ENCODE measurements at places on chromosomes 6 and 20.

GRCh38 chr6:40852779-40853373 is 186.1 kb downstream of the UNC5CL start:
- no peak for DNase-seq

DNA sequence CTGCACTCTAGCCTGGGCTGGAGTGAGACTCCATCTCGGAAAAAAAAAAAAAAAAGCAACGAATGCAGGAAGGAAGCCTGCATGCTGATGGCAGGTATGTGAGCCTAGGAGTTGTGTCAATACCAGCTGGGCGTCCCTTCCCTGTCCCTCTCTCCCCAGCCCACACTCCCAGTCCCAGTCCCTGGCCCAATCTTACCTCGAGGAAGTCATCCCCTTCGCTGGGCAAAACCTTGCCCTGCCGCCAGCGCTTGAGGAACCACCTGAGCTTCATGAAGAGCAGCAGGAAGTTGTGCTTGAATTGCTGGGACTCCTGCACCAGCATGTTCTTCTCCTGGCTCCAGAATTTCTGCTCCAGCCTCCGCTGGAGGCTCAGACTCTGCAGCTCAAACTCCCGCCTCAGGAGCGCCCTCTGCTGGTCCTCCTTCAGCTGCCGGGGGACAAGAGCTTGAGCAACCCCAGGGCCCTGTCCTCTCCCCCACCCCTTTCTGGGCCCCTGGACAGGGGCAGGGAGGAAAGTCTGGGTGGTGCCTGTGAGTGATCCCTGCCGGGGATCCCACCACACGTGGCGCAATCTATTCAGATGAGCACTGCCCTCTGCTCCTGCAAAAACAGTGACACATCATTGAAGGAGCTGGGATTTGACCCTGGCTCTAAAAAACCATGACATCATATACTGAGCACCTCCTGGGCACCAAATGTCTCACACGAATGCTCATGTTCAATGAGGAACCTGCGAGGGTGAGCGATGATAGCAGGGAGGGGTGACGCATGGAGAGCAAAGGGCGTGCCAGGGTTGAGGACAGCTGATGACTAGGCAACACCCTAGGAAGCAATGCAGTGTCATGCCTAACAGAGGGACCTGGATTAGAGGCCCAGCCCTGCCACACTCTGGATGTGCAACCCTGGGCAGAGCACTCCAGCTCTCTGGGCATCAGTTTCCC is 35.0 kb upstream of the DSN1 start:
- peak; percentile 6 for DNase-seq

- DNase-seq, result no peak
These were observed 223.5 kb downstream of the MEI4 start for GRCh38 chr6:77876300-77876699.

GRCh38 chr6:131741688-131742393 is 31.0 kb upstream of the CTAGE9 start:
- DNase-seq, result no peak

DNA sequence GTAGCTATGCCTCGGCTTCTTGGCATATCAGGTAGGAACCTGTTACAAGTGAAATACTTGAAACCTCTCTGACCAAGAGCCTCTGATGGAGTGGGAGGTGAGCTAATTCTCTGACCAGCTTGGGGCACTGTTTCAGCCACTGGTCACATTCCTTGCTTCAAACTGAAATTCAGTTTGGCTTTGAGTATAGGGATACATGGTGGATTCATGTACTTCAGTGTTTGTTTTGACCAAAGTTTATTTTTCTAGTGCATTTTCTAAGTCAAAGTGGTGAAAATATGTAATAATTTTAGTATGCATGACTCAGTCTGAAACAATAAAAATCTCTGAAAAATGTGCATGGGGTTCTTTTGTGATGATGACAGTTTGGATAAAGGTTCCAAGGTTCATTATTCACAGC is 18.6 kb downstream of the TTPAL start:
- DNase-seq, result no peak

- DNase-seq, result no peak
These were observed 45.8 kb downstream of the SNX9 start for GRCh38 chr6:157868835-157869234.

DNA sequence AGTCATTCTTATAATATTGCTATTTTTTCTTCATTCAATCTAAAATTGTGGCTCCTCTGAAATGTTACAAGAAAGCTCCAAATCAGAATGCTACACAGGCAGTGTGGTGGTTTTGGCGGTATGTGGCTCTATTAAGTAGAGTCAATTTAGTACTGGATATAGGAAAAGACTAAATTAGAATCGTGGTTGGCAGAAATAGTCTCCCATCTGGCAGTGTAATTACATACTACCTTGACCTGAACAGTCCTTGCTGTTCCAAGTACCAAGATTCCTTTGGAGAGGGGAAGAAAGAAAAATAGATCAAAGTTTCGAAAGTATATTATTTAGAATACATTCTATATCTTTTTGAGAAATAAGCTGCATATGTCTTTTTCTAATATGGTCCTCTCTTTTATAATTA is 78.2 kb downstream of the C6orf118 start:
- DNase-seq, result no peak

GRCh38 chr6:15893556-15894253 is 230.9 kb upstream of the DTNBP1 start:
- DNase-seq, result peak; percentile 36

DNA sequence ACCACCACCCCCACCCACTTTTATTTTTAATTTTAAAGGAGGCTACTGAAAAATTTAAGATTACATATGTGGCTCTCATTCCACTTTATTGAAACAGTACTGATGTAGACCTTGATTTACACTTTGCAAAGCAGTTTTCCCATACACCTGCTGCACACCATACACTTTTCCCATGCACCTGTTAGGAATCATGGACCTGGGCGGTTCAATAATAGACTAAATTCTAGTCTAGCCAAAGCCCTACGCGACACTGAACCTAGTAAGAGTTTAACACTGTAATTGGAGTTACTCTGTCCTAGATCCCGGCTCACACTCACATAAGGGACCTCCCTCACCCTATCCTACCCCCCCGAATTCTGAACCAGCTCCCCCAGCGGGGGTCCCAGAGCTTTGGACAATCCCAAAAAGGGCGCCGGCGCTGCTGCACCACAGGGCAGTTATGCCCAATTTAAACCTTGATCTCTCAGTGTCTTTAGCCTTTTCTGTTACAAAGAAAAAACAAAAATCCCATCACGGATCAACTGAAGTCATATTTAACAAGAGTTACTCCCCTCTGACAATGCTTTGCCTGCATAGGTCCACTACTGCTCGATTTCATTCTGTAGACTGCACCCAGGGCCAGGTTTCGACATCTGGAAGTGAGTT is 2.4 kb upstream of the GCLC start:
- no peak for DNase-seq

DNA sequence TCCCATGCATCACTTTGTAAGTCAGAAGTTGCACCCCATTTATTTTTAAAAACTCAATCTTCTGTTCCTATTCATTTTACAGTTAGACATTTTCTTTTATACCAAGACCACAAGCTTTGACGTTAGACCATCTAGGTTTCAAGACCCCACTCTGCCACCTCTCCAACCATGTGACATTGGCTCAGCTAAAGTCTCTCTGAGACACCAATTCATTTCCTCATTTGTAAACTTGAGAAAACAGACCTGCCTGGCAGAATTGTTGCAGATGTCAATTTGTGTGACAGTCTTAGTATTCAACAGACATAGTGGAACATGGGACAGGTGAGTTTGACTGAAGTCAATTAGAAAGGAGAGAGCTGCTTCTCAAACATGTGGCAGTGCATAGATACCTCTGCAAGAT is 55.6 kb upstream of the CSE1L start:
- DNase-seq, result no peak
